ENCODE measurements at places on chromosomes 16 and 17.

- DNase-seq = peak; percentile 96
Observed at GRCh38 chr17:5069724-5070123, 8.5 kb upstream of the ZFP3 start.

DNA sequence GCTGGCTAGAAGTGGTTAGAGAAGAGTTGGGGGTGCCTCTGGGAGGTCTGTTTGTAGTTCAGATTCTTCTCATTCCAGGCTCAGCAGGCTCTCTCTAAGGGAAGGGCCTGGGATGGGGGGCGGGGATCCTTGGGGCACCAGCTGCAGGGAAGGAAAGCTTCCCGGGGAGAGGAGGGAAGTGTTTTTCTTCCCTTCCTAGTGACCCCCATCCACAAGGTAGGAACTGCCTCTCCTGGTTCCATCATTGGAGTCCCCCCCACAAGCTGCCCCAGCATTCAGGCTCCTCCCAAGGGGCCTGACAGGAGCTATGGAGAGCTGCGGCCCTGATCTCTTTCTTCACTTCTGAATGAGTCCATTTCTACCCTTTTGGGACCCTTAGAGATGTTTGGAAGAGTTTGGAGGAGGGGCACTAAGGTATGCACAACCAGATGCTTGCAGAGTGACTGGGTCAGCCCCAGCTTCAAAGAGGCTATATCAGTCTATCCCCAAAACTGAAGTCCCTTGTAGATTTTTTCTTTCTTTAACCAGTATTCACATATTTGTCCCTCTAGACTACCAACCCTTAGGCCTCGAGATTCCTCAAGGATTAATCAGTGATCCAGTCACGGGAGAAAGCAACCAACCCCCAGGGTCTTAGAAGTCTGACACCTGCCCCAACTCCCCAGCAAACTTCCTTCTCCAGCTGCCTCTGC lies 13.9 kb upstream of the FZD2 start:
- peak; percentile 58 for DNase-seq

GRCh38 chr16:24198807-24199533 lies 57.2 kb upstream of the CACNG3 start:
- no peak for DNase-seq

DNA sequence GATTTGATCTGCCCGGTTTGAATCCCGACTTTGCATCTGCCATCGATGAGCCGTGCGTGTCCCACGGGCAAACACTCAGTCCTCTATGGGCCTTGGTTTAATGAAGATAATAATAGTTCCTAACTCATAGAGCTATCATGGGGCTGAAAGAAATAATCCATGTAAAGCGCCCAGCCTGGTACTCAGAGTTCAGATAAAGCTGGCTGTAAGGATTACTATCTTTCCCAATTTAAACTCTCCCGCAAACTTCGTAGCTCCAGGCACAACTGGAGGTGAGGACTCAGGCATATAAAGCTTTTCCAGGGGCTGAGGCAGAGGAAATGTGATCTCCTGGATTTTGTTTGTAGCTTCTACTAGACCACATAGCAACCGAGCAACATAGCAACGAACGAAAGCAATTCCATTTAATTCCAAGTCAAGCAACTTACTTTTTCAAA lies 16.3 kb downstream of the ALOX15 start:
- no peak for DNase-seq

- DNase-seq = no peak
Observed at GRCh38 chr16:2058872-2059271, 11.1 kb downstream of the TSC2 start.

- no peak for DNase-seq
Observed at GRCh38 chr17:40190197-40191021, 13.1 kb downstream of the RAPGEFL1 start.

- DNase-seq = no peak
Observed at GRCh38 chr16:81493755-81494433, 49.3 kb downstream of the CMIP start.

DNA sequence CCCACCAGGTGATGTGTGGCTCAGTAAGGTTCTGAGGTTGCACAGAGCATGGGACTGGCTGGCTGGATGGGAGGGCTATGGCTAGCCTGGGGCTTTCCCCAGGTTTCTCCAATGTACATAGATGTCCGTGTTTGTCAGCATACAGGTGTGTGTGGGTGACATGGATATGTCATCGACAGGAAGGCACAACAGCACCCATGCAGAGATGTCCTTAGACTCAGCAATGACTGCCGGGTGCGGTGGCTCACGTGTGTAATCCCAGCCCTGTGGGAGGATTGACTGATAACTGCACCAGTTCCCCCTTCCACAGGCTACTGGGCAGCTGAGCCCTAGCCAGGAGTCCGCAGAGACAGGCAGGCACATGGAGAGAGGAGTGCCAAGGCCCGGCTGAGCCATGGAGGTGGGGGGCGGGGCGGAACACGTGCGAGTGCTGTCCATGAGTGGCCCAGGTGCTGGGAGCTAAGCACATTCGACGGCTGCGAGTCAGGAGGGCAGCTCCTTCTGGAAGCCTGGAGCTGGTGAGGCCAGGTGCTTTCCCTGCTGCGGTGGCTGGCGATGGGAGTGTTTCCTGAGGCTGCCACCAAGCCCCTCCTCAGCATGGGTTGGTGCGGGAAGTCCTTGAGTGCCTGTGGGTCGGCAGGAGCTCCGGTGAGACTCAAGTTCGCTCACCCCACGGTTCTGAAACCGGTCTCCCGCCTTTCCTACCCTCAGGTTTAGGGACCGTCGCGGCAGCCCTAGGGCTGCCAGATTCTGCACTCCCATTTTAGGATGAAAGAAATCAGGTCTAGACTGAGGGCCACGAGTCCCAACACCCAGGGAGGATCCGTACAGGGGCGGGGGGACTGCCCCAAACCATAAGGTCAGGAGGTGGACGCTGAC lies 858 bp upstream of the ASPSCR1 start:
- DNase-seq = no peak

GRCh38 chr16:20255002-20255401 lies 72.3 kb downstream of the GP2 start:
- no peak for DNase-seq

DNA sequence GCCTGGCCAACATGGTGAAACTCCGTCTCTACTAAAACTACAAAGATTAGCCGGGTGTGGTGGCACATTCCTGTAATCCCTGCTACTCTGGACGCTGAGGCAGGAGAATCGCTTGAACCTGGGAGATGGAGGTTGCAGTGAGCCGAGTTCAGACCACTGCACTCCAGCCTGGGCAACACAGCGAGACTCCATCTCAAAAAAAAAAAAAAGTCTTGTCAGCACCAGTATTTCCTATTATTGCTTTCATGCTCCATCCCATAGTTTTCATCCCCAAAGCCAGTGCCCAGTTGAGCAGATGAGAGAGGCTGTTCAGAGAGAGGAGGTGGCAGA lies 58.4 kb downstream of the WDR45B start:
- DNase-seq = no peak

DNA sequence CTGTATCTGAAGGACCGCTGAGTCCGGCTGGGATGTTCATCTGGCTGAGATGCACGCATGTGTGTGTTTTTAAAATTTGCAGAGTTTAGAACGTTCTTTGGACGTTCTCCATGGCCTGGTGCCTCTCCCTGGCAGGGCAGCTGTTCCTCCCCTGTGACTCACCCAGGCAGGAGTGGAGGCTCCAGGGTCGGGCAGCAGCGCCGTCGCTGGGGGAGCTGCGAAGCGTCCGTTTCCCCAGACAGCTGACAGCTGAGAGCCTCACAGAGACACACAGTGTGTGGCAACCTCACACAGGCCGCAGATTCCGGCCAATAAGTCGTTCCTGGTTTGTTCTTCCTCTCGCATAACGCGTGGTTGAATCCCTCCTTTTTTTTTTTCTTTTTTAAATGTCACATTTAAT lies 80.6 kb downstream of the OR1D5 start:
- no peak for DNase-seq

GRCh38 chr17:3827124-3827773 lies 18.8 kb downstream of the NCBP3 start:
- peak; percentile 71 for DNase-seq

- DNase-seq = no peak
Observed at GRCh38 chr17:47278561-47278960, 24.9 kb downstream of the ITGB3 start.

- DNase-seq = no peak
Observed at GRCh38 chr17:66950886-66951604, 13.5 kb upstream of the CACNG4 start.

DNA sequence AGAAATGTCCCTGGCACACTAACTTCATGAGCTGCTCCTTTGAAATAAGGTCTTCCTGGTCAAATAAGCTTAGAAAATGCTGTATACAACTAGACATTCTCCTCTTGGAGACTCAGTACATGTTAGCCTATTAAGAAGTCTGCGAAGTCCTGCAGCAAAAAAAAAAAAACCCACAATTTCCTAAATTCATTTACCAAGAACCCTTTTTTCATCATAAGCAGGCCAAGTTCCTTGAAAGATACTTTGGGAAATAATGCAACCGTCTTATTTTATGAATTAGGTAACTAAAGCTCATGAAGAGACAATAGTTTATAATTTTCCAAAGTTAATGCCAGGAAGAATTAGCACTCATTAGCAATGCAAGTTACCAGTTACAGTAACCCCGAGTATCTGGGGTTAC lies 49.0 kb upstream of the HAS3 start:
- DNase-seq = no peak

- no peak for DNase-seq
Observed at GRCh38 chr17:52148969-52149351, 9.6 kb downstream of the CA10 start.

DNA sequence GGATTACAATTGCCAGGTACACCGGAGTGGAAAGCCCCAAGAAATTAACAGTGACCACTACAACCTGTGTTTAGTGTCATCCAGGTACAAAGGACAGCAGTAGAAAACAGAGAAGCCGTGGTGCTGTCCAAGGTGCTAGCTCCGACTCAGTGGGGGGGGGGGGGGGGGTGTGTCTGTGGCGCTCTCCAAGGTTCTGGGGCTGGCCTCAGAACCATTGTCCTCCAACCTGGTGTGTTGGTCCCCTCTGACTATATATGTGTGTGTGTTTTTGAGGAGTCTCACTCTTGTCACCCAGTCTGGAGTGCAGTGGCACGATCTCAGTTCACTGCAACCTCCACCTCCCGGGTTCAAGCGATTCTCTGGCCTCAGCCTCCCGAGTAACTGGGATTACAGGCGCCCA lies 5.8 kb upstream of the ZNF23 start:
- peak; percentile 38 for DNase-seq

DNA sequence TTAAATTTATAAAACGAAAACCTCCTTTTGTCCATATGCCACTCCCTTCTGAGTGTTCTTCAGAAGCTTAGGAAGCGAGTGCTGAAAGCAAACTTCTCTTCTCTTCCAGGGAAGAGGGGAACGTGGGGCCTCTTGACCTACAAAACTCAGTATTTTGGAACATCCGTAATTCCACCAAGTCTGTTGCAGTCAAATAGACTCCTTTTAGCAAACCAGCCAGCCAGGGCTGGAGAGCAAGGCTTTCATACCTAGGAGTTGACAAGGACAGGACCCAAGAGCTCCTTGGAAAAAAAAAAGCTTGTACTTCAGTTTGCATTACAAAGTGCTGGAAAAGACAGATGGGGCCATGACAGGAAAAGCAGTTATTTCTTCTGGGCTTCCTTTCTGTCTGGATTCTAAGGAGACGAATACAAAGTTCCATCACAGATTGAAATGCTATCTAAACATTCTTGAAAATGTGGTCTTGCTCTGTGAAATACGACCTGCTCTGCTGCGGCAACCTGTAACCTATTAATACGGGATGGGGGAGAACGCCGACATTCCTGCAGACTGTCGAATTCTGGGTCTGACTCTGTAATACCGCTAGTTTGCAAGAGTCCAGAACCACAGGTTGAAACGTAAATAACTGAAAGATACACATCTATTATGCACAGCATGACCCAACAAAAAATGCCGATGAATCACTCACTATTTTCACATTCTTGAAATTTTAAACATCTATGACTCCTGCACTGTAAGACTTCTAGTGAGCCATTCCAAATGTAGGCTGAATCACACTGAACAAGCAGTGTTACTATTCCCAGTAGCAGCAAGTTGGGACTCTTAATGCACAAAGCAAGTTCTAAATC lies 20.6 kb downstream of the VPS53 start:
- DNase-seq = no peak

GRCh38 chr17:42138749-42139492 lies 15.9 kb downstream of the RAB5C start:
- no peak for DNase-seq

DNA sequence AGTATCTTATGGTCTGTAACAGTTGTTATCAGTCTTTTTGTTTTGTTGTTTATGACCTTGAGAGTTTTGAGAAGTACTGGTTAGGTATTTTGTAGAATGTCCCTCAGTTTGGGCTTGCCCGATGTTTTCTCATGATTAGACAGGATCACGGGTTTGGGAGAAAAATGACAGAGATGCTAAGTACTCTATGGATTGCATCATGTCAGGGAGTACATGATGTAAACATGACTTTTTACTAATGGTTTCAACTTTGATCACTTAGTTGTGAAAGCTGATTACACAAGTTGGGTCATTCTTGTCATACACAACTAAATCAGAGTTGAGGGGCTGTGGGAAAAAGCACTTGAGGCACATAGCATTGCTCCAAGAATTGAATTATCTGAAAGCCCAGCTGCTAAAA lies 94.7 kb upstream of the SIAH1 start:
- DNase-seq = no peak

DNA sequence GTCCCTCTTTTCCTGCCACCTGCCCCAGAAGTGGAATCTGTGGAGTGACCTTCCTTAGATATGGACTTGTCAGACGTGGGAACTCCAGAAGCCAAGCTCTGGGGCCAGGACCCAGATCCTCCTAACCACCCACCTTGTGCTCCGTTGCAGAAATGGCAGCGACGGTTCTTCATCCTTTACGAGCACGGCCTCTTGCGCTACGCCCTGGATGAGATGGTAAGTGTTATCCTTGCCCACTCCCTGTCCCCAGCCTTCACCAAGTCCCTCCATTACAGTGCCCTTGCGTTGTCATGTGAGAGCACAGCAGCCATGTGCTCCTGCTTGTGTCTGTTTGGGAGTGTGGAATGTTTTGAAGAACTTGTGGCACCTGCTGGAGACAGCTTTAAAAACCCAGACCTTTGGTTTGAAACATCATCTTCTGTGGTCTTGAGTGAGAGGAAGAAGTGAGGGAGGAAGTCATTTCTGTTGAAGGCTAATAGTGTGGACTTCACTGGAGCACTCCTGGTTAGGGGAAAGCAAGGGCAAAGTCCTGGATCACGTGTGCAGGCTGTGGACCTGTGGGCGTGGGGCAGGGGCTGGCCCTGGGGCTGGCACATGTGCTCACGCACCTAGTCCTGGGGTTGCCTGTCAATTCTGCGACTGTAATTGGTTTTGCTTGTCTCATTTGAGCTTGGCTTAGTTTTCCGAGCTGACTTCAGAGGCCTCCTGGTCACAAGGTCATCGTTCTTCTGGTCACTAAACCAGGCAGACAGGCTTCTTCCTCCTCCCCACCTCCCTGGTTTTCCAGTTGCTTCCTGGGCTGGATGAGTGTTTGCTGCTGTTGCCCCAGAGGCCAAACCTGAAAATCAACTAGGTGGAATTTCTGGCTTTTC lies 35.8 kb downstream of the MPRIP start:
- no peak for DNase-seq

GRCh38 chr16:4698321-4699045 lies 5.1 kb downstream of the NUDT16L1 start:
- no peak for DNase-seq

Data from COLO829 (cell line).